NCI-H2107 (cell line): ENCODE measurements at places on chromosomes 7 and 10.

DNA sequence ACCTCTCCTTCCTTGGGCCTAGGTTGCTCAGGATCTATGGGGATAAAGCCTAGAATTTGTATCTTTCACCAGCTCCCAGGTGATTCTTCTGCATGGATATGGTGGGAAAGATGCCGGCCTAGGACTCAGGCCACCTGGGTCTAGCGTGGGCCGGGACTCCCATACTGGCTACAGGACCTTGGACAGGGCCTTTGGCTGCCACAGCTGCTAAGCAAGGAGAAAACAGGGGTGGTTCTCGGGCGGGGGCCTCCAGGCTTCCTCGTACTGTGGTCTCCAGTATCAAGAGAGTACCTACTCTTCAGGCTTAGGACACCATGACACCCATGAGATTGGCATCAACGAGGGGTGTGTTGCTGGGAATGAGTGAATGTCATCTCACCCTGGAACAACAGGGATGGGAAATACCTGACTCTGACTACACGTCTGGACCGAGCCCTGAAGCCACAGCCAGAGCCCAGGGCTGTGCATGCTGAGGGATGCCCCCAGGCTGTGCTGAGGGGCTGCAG lies 120.3 kb upstream of the ADAM12 start:
- DNase-seq, result no peak

GRCh38 chr7:1054861-1055450 lies 10.6 kb downstream of the GPR146 start:
- DNase-seq, result peak; percentile 84

DNA sequence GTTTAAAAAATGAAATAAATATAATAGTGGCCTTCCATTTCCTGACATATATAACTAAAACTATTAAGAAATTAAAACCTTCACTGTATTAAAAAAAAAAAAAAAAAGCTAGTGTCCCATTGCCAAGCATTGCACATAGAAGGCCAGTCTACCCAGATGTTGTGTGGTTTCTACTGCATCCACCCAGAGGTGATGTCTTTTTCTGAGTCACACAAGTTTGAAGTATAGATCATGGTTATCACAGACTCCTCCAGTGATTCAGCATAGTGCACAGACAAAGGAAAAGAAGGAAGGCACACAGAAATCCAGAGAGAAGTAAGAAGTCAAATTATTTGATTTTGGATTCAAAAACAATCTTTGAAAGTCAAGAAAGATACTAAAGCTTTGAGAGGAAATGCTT lies 429.0 kb downstream of the ETV1 start:
- DNase-seq, result no peak

GRCh38 chr7:151940048-151940811 lies 16.0 kb upstream of the GALNTL5 start:
- DNase-seq, result no peak

GRCh38 chr7:4299431-4299830 lies 382.7 kb upstream of the FOXK1 start:
- DNase-seq, result no peak

- no peak for DNase-seq
Observed at GRCh38 chr10:6128591-6129251, 39.9 kb downstream of the RBM17 start.

DNA sequence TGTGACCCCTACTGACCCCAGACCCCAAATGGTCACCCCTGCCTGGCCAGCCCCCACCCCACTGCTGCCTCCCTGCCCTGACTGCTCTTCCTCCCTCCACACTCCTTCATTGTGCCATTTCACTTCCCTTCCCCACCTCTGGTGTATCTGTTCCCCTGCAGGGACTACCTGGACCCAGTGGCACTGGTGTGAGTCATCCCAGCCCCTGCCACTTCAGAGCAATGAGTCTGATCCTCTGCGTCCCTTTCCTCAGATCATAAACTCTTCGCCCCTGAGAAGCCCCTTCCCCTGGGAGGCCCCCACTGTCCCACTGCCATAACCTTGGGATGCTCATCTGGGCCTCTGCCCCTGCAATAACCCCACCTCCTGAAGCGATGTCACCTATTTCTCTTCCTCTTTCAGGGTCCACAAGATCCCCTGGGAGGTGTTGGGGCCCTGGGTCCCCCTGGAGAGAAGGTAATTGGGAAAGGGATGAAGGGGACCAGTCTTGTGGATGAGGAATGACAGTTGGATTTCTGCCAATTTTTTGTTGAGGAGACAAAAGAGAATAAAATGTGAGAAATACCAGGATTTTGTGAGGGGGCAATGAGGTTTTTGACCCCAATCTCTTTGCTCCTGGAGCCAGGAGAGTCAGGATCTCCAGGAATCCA lies 19.1 kb upstream of the VOPP1 start:
- DNase-seq, result no peak

DNA sequence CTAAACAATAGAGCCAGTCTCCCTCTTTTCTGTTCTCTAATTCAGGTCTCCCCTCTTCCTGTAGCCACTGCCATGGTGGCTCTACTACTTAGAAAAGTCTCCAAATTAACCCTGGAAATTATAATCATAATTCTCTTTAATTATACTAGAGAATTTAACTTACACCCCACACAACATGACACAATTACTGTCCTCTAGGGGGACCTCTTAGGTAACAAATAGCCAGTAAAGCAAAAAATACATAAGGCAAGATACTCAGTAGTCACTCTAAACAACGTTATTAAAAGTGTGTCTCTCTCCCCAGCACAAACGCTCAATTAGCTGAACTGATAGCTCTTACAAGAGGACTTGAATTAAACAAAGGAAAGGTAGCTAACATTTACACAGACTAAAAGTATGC lies 44.3 kb upstream of the ZNF107 start:
- no peak for DNase-seq

GRCh38 chr10:30207485-30208052 lies 141.5 kb downstream of the MTPAP start:
- no peak for DNase-seq

- no peak for DNase-seq
Observed at GRCh38 chr7:142337054-142338001, 79.5 kb upstream of the PRSS58 start.

GRCh38 chr10:3361640-3362039 lies 189.1 kb upstream of the PITRM1 start:
- DNase-seq, result no peak

DNA sequence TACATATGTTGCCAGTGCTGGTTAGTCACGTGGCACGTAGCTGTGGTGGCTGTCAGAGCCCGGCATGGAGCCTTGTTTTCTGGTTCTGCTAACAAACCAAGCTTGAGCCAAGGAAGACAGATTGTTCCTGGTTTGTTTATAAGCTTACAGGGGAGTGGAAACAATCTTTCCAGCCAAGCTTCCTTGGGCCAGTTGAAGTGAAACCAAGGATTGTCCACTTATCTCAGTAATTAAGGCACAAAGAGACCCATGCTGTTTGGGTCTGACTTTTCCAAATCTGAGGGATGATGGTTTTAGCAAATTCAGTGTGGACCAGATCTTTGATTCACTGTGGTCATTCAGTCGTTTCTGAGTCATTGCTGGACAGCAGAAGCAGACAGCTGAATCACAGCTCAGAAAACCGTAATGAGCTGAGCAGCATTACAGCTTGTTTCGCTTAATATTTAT lies 297.3 kb upstream of the COBL start:
- no peak for DNase-seq

DNA sequence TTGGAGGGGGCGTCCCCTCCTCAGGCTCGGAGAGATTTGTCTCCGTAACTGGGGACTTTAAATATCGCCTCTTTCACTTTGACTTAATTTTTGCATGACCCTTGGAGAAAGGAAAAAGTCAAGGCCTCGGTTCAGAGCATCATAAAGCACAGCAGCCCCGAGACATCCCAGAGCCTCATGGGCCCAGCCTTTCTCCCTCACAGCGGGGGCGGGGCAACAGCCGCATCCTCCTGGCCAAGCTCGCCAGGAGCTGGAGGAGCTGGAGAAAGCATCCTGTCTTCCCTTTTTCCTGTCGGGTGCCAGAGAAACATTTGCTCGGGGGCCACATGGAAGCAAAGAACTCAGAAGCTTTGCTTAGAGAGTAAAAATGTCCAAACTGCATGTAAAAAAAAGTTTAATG lies 43.6 kb upstream of the DPYSL4 start:
- no peak for DNase-seq

- peak; percentile 8 for DNase-seq
Observed at GRCh38 chr7:111990643-111991042, 215.6 kb downstream of the DOCK4 start.

DNA sequence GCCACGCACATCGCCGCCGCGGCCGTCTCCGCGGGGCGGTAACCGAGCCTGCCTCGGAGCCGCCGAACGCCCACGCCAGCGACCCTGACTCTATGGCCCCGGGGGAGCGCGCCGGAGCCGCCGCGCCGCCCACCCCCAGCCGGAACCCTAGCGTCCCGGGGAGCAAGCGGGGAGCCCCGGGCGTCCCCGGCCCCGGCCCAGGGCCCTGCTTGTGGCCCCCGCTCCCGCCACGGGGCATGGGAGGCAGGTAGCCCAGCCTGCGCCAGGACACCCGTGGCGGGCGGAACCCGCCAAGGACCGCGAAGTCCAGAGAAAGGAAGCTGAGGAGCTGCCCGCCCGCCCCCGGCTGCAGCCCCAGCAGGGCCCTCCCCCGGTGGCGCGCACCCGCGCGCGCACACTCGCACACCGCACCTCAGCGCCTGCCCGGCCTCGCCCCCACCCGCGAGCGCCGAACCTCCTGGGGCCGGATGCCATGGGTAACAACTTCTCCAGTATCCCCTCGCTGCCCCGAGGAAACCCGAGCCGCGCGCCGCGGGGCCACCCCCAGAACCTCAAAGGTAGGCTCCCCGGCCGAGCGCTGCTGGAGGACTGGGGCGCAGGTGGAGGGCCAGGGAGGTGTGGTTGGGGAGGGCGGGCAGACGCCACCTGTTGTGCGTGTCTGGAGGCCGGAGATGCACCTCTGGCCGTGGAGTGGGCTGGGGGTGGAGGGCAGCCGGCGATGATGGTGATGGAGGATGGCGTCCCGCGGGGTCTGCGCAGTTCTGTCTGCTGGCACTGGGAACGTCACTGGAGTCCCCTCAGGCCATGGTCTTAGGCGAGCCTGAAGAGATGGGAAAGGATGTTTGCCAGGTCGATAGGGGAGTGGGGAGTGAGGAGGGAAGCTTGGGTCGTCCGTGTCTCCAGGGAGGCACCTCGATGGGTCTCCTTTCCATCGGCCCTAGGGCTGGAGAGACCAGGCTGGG lies 692 bp downstream of the NEURL1 start:
- DNase-seq, result no peak

GRCh38 chr7:128381161-128381821 lies 19.8 kb upstream of the PRRT4 start:
- no peak for DNase-seq

DNA sequence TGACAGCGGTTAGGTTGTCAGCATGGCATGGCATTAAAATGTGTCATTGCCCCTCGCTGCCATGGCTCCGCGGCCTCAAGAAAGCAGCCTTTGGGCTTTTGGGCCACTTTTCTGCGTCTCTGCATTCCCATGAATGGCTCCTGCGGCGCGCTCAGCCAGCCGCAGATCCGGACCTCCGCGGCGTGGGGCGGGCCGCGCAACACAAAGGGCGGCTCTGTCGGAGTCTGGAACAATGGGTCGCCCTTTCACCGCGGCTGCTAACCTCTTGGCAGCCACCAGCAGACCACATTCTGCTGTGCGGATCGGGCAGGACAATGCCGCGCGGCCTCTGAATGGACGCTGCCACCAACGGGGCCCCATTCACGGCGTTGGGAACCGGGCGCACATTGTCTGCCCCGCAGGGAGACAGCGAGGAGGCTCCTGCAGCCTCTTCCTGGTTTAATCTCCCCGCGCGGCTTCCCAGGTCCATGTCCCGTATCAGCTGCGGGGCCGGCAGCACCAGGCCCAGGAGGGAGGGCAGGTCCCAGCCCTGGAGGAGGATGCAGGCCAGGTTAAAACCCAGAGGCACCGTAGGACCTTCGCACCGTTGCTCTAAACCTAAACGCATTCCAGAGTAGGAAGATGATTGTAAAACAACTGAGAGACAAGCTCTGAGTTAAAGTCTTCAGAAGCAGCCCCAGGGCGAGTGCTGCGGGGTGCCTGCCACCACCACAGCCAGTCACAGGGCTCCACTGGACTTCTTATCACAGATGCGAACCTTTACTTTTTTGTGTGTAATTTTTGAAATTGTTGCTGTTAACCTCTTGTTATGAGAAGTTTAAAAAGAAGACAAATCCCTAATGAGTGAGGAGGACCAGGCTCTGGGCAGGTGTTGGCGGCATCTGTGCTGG lies 71.6 kb downstream of the NKX6-2 start:
- no peak for DNase-seq

DNA sequence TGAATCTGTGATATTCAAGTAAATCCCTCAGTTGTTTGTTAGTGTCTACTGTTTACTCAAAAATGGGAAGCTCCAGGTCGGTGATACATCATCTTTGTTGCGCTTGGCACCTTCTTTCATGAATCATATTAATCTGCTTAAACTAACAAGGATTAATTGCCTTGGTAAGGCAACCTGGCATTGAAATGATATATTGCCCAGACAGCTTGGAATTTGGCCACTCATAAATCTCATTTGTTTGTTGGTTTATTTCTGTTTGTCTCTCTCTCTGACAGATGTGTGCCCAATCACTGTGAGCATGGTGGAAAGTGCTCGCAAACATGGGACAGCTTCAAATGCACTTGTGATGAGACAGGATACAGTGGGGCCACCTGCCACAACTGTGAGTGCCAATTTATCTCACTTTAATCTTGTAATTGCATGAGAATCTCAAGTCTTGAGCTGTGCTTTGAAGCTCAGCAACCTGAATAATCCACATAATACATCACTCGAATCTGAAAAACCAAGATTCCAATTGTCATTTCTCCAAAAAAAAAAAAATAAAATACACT lies 1104.8 kb upstream of the C7orf33 start:
- DNase-seq, result no peak

DNA sequence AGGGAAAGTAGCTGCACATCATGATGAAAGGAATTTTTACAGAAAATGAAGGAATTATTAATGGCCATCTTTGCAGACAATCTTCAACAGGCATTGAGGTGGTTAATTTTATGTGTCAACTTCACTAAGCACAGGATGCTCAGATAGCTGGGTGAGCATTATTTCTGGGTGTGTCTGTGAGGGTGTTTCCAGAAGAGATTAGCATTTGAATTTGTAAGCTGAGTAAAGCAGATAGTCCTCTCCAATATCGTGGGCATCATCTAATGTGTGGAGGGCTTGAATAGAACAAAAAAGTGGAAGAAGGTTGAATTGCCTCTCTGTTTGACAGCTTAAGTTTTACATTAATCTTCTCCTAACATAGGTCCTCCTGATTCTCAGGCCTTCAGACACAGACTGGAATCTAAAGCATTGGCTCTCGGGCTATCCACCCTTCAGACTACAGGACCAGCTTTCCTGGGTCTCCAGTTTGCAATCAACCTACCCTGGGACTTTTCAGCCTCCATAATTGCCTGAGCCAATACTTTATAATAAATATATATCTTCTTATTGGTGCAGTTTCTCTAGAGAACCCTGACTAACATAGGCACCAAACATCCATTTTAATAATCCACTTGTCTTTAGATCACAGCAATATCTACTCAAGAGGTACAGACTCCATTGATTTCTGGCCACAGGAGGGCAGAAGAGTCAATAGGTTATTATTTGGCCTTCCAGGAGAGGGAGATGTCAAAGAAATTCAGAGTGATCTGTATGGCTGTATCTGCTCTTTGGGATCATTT lies 10.5 kb upstream of the CRPPA start:
- DNase-seq, result no peak
